ENCODE measurements at places on chromosomes 3 and 15.

GRCh38 chr3:120559242-120560061, 36.7 kb upstream of the NDUFB4 start:
- DNase-seq, result peak; percentile 93

DNA sequence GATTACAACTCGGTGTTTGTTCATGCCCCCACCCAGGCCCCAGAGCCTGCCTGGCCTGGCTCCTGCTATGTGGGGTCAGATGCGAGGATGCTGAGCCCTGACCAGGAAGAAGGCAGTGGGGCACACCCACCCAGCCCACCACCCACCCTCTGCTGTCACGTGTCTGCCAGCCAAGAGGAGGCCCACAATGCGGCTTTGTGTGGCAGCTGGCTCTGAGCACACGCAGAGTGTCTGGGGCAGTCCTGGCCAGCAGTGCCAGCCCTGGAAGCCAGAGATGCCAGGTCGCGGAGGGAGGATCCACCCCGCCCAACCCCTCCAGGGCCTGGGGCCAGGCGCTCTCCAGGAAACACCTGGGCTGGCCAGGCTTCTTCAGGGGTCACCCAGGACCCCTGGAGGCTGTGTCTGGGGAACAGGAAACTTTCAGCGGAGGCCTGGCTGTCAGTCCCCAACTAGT, 26.4 kb upstream of the KLF13 start:
- DNase-seq, result peak; percentile 55

- no peak for DNase-seq
Measured at GRCh38 chr3:147737376-147737775, 328.2 kb downstream of the ZIC1 start.

- no peak for DNase-seq
Measured at GRCh38 chr15:49038382-49038781, 7.9 kb downstream of the SECISBP2L start.

- DNase-seq, result no peak
Measured at GRCh38 chr3:171354706-171355582, 105.3 kb downstream of the TNIK start.

- DNase-seq, result no peak
Measured at GRCh38 chr3:101391413-101391950, 71.1 kb upstream of the IMPG2 start.

- no peak for DNase-seq
Measured at GRCh38 chr3:150074277-150074676, 103.6 kb upstream of the PFN2 start.

- no peak for DNase-seq
Measured at GRCh38 chr3:176078906-176079305, 1118.4 kb downstream of the TBL1XR1 start.

- no peak for DNase-seq
Measured at GRCh38 chr3:73924048-73924447, 299.3 kb upstream of the PDZRN3 start.

GRCh38 chr3:180048103-180048502, 11.4 kb upstream of the PEX5L start:
- no peak for DNase-seq

DNA sequence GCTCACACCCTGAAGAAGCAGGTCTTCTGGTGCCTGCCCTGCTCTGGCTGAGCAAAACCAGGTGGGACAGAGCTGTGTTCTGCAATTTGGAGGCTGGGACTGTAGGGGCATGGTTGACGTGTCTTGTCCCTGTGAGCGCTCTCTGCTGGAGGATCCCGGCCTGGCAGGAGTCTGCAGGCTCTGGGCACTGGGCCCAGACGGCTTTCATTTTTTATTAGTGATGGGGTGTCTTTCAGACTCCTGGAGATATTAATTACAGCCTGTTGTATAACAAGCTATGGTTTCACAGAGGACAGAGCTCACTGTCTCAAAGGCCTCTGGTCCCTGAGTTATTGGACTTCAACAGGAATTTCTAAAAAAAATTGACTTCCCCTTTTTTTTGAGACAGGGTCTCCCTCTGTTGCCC, 29.5 kb upstream of the ZNF710 start:
- DNase-seq, result peak; percentile 51

DNA sequence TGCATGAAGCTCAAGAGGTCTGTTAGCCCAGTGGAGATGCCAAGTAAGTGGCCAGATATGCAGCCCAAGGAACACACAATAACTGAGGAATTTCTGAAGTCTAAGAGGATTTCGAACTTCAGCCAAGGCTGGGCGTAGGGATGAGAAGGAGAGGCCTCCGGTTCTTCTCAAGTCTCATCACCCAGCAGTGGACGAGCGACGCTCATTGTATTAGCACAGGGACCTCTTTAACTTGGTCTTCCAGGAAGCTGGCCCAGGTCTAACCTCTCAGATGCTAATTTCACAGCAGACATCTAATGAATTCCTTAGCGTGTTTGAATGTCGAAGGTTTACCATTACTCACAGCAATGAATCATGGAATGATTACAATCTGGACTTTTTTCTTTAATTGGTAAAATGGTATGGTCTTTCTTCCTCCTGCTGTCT, 85.0 kb downstream of the HES1 start:
- no peak for DNase-seq

DNA sequence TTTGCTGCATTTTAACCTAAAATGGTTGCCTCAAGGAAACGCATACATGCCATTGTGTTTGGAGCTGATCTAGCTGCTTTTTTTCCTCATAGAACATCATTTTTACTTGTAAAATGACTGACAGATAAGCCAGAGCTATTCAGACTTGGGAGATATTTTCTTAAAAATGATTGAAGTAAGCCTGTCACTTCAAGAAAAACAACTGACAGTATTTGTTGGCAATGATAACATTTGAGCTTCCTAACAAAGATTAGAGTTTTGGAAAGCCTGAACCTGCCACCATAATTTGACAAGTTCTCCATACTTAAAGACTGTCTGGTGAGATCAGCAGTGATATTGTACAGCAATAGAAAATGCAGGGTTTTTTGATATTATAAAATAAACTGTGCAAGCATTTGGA, 27.6 kb upstream of the MRPL3 start:
- no peak for DNase-seq

DNA sequence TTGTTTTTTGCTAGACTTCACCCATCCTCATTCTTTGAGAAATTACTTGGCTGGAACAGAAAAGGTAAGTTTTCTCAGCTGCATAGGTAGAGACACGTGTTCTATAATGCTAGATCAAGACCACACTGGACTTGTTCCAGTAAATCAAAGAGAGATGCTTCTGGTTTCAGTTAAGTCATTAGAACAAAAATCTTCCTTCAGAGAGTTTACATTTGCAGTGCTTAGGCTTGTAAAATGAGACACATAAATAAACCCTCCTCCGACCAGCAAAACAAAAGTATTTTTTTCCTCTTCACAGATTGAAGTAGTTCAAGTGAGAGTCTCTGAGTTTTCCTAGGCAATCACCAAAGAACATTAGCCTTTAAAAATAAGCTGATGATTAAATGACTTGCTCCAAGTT, 87.3 kb upstream of the PROK2 start:
- DNase-seq, result no peak

GRCh38 chr3:10443272-10444109, 61.9 kb downstream of the ATP2B2 start:
- no peak for DNase-seq

DNA sequence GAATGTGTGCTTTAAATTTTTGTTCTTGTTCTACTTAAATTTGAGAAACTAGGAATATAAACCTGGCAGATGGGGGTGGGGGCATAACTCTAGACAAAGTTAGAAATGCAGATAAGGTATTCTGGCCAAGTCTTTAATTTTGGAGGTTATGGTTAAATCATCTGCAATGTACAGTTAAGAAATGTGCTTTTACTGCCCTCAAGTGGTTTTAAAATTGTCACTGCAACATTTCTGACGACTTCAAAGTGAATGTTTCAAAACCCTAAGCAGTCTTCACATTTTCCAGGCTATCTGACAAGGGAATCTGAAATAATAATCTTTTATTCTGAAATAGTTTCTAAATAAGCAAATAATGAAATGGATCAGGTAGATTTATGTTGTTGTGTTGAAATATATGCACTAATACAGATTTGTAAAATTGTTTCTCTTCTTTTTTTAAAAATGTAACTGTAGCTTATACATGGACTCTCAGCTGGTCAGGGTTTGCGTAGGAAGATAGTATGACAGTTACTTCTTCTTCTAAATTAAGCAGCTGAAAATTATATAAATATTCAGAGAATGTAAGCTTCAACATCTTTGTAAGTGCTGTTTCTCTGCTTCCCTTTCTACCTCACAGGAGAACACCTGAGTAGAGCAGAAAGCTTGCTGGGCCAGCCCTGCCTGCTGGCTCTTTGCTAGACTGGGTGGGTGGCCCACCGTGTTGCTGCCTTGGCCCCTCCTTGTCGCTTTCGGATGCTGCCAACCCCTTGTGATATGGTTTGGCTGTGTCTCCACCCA, 45.0 kb downstream of the SUCNR1 start:
- DNase-seq, result peak; percentile 45

DNA sequence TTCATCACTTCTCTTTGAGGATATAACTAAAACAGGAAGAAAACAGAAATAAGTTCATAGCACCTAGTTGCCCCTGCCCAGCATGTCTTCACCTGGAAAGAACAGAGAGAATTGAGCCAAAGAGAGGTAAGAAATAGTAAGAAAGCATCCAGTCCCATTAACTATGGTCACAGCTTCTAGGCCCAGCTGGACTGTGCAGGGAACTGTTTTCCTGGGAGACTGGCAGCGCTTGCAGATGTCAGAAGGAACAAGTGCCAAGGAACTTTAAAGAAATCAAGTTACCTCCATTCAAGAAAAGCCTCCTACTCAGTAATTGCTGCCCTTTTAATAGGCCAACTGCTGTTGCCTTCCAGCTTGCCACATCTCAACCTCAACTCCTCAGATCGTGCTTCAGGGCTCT, 17.8 kb upstream of the CPB1 start:
- no peak for DNase-seq

- no peak for DNase-seq
Measured at GRCh38 chr15:80570553-80570952, 124.6 kb upstream of the ABHD17C start.

DNA sequence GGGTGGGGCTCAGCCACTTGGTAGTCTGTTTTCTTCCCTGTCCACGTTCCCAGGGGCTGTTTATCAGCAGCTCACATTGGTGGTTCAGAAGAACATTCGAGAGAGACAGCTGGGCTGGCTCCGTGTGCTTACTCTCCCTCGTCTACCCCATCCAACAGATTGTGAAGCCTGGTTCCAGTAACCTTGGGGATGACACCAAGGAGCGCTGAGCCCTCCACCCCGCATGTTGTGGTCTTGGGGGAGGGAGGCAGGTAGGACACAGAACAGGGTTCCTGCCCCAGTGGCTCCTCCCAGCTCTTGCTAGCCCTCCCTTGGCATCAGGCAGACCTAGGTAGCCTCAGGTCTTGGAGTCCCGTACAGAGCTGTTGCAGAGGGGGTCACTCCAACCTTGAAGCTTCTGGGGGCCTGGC, 33.1 kb downstream of the KLF13 start:
- DNase-seq, result no peak

GRCh38 chr3:87975716-87976115, 83.1 kb downstream of the CGGBP1 start:
- DNase-seq, result no peak

DNA sequence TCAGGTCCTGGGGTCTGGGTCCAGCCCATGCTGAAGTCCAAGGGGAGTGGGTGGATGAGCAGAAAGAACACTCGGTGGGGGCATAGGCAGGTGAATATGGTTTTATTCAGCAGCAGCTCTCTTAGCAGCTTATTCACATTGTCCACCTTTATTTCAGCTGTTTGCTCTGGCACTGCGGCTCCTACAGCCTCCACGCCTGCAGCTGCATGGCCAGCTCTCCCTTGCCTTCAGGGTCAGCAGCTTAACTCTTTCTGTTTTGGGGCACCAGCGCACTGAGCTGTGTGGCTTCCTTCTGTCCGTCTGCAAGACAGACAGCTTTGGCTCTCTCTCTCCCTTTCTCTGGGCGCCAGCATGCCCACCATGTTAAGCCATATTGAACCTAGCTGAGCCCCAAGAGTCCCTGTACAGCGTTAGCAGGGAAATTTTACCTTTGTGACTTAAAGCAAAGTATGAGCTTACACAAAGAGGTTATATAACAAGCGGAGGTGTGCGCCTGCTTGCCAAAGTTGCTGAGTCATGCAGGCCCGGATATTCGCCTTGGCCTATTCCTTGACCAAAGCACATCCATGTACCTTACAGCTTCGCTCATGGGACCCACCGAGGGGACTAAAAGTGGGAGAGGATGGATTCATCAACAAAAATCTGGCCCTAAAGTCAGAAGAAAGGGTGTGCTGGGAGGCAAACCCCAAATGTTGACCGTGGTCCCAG, 170.1 kb upstream of the PFN2 start:
- no peak for DNase-seq

- DNase-seq, result no peak
Measured at GRCh38 chr3:132870541-132870940, 148.3 kb upstream of the NPHP3 start.

DNA sequence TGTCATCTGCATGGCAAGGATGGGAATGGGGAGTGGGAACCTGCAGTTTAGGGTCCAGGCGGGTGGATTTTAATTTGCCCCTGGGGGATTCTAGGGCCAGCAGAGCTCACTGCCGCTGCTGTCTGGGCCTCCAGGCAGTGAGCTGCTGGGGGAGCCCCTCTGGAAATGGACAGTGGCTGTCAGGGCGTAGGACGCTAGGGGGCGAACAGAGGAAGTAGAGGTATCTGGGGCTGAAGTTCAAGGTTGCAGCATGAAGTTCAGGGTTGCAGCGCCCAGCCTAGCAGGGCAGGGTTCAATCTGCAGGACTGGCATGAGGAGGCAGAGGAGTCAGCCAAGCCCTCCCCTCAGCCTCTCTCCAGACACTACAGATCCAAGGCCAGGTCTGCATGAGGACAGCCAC, 49.5 kb downstream of the APBA2 start:
- DNase-seq, result no peak

- DNase-seq, result no peak
Measured at GRCh38 chr15:84721371-84721770, 5.4 kb upstream of the SEC11A start.

GRCh38 chr3:37064747-37065146, 71.4 kb downstream of the MLH1 start:
- DNase-seq, result no peak

DNA sequence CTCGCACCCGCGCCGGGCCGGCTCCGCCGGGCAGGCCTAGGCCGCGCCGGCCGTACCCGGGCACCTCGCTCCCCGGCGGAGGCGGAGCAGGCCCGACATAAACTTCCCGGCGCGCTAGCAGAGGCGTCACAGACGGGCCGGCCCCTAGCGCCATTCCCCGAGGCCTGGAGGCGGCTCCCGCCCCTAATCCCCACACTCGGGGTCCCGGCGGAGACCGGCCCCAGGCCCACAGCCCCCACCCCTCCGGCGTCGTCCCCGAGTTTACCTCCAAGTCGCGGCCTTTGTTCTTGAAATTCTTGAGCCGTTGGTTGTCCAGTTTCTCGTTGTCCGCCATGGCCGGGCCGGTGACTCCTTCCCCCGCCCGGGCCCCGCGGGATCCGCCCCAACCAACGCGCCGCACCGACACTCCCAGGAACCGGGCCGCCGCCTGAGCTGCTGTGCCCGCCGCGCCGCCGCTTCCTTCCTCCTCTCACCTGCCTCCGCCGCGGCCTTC, 376 bp downstream of the KPNA4 start:
- DNase-seq, result no peak

GRCh38 chr3:151998744-151999143, 125.3 kb downstream of the SUCNR1 start:
- DNase-seq, result no peak

Measured in G401 (cell line).